ENCODE measurements at places on chromosomes 12 and 14.

DNA sequence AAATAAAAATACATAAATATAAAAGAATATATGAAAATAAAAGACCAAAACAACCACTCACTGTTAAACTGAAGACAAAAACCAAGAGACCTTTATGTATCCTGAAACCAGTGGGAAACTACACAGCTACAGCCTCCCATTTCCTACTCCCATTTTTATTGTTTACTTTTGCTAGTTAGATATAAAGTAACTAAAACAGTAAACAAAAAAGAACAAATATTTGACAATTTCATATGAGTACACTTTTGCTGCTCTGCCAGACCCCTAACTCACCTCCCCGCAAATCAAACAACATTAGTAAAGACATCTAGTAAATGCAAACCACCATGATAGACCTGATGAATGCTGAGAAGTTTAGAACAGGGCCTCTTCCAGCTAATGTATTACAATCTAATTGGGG lies 97.1 kb downstream of the BCL2L14 start:
- no peak for DNase-seq

DNA sequence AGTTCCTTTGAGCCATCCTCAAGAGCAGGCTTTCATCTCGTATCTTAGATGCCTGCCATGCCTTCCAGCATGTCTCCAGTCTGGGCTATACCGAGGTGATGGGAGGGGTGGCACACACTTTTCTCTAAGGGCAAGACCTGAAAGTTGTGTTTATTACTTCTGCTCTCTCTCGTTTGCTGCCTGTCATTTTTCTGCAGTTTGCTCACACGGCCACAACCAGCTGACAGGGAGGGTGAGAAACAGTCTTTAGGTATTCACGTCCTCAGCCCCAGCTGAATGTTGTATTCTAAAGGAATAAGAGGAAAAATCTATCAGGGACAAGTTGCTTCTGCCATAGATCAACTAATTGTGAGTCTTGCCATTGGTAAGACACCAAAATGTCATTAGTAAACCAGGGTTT lies 88.0 kb downstream of the TMTC2 start:
- no peak for DNase-seq

GRCh38 chr12:64120568-64120967 lies 101.5 kb downstream of the KICS2 start:
- DNase-seq, result peak; percentile 12

DNA sequence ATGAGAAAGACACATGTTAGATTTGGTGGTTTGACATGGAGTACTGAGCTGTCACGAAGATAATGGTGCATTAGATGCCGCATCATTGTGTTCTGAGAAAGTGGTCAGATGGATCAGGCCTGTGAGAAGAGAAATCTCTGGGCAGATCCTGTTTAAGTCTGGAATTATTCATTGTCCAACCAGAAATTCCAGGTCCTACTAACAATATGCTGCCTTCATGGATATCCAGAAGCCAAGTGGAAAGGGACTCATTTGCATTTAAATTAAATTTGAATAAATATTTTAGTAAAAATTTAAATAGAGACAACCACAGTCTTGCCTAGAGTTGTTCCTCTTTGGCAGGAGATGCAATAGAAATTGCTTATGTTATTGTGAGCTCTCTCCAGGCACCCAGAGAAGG lies 330.5 kb upstream of the TMEM132C start:
- DNase-seq, result no peak

DNA sequence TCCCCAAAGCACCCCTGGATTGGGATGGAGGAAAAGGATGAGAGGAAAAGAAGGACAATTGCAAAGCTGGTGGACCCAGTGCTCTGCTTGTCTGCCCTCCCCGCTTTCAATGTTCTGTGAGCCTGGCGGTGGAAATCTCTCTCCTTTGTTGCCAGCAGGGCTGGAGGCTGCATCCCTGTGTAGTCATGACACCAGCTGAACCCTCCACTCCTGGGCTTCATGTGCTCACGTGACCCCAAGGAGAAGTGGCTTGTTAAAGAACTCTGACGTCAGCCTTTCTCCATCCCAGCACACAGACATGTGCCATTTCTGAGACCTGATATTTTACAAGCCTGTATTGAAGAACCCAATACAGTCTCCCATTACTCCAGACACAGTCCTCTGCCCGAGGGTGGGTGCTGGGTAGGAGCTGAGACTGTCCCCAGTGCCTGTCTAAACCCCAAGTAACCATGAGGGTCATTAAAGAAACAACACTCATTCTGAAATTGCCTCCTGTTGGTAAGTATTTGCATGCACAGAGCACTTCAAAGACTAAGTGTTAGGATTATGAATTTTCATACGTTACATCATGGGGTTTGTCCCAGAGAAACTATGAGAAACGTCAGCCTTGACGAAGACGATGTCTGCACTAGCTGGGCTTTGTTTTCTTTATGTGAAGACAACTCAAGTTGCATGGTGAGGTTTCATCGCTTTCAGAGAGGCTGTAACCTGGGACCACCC lies 21.7 kb downstream of the GALNT16 start:
- DNase-seq, result no peak

GRCh38 chr12:122471324-122472226 lies 29.2 kb downstream of the ZCCHC8 start:
- DNase-seq, result peak; percentile 84

DNA sequence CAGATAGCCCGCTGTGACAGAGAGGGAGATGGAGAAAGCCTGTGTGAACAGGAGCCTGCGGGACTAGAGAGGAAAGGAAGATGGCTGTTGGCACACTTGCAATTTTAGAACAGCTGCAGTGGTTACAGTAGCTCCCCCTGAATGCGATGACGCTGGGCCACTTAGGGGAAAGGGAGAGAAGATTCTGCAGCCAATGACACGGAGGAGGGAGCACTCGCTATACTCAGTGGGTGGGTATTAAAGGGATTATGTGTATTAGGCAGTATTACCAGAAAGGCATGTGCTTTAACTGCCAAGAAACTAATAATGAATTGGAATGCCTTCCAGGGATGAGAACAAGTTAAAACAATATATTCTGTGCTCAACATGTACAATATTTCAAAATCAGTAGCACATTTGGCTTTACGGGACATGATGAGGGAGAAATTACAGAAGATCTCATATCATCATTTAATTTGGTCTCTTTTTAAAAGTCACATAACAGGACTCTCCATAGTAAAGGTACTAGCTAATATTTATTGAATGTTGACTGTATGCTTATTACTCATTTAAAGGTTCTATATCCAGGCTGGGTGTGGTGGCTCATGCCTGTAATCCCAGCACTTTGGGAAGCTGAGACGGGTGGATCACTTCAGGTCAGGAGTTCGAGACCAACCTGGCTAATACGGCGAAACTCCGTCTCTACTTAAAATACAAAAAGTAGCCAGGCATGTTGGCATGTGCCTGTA lies 35.9 kb upstream of the FOS start:
- DNase-seq, result peak; percentile 98

DNA sequence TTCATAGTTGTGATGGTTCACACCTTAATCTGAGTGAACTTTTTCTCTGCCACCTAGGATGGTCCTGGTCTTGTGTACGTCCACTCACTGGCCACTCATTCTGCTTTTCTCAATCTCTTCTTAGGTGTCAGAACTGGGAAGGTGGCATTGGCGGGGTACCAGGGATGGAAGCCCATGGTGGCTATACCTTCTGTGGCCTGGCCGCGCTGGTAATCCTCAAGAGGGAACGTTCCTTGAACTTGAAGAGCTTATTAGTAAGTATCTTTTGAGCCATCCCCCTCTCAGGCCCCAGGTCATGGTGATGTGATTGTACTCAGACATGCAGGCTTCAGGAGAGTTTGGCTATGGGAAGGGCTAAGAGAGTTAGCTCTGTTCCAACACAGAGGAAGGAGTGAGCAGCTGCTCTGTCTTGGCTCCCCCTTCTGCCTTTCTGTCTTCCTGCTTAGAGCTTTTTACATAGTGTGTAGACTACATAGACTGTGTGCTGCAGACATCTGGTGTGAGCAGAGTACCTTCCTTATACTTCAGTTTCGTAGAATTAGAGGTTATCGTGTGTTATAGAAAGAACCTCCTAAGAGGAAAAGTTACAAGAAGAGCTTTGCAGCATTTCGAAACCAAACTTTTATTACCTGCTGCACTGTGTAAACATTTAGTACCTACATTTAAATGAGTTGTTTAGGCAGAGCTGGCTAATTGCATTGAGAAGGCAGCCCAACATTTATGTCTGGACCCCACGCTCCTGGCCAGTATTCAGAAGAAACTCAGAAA lies 54.2 kb downstream of the FNTB start:
- DNase-seq, result no peak

DNA sequence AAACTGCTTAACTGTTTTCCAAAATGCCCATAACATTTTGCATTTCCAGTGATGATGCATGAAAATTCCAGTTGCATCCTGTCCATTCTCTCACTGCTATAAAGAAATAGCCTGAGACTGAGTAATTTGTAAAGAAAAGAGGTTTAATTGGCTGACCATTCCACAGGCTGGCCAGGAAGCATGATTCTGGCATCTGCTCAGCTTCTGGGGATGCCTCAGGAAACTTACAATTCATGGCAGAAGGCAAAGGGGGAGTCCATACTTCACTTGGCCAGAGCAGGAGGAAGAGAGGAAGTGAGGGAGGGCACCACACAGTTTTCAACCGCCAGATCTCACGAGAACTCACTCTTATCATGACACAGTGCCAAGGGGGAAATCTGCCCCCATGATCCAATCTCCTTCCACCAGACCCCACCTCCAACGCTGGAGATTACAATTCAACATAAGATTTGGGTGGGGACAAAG lies 18.2 kb upstream of the CLEC2D start:
- DNase-seq, result peak; percentile 56

DNA sequence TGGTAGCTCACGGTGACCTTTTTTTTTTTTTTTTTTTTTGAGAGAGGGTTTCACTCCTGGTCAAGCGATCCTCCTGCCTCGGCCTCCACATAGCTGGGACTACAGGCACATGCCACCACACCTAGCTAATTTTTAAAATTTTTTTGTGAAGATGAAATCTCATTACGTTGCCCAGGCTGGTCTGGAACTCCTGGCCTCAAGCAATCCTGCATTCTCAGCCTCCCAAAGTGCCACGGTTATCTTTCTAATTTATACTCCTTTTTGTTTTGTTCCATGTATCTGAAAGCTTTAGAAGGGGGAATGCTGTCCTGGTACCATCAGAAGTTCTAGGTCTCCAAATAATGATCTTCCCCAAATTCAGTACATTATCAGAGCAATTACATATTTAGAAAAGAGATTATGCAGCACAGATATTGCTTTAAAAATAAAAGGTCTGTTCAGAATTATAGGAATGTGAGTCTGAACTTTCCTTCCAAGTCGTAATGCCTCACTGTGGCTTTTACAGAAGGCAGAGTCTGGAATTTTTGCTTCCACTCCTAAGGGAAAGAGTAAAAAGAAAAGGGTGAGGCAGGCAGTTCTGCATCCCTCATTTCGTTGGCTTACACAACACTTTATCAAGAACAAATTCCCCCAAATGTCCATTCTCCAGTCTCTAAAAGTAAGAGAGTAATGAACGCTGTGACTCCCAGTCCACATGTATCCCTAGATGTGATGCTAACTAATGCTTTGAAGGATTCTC lies 73.0 kb downstream of the GCH1 start:
- DNase-seq, result no peak

DNA sequence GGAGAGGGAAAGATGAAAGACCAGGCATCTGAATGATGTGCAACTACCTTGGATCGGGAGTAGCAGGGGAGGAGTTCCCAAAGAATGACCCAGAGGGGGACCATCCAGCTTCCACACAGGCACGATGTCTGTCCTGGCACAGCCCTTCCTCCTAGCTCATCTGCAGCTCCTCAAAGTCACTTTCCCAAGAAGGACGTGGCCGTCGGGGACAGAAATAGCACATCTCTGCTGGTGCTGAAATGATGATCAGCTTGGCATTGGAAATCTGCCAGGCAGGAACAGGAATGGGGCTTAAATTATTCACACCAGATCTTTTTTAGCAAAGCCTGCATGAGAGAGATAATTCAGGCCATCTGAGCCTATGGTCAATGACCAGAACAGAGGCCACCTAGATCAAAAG lies 41.7 kb downstream of the TSPAN11 start:
- DNase-seq, result no peak

DNA sequence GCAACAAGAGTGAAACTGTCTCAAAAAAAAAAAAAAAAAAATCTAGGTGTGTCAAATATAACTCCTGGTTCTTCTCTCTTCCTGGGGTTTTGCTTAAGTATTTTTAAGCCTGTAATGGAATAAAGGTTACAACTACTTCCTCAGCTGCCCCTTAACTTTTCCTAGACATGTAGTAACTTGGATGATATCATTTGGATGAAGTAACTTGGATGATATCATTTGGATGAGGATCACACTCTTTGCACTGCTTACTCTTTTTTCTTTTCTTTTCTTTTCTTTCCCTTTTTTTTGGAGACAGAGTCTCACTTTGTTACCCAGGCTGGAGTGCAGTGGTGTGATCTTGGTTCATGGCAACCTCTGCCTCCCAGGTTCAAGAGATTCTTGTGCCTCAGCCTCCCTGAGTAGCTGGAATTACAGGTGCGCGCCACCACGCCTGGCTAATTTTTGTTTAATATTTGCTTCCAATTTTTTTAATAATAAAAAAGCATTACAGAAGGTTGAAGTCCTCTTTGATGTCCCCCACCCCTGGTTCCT lies 775 bp upstream of the FAM186A start:
- DNase-seq, result peak; percentile 9

DNA sequence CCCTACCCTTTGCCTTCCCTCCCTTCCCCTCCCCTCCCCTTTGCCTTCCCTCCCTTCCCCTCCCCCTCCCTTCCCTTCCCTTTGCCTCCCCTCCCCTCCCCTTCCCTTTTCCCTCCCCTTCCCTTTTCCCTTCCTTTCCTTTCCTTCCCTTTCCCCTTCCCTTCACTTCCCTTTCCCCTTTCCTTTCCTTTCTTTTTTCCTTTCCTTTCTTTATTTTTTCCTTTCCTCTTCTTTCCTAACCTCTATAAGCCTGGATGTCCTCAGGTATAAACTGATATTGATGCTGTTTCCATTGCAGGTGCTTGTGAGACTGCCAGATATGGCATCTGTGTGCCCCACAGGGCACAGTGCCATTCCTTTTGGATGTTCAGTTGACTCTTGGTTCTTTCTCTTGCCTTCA lies 163.2 kb downstream of the ESRRB start:
- no peak for DNase-seq

Data from fibroblast of villous mesenchyme (primary cell).